ENCODE measurements at places on chromosomes 1 and 21. TPM values are rescaled to one million over a fixed set of nuclear protein-coding genes. Genes with fewer than 3 reads are reported as not detected.

DNA sequence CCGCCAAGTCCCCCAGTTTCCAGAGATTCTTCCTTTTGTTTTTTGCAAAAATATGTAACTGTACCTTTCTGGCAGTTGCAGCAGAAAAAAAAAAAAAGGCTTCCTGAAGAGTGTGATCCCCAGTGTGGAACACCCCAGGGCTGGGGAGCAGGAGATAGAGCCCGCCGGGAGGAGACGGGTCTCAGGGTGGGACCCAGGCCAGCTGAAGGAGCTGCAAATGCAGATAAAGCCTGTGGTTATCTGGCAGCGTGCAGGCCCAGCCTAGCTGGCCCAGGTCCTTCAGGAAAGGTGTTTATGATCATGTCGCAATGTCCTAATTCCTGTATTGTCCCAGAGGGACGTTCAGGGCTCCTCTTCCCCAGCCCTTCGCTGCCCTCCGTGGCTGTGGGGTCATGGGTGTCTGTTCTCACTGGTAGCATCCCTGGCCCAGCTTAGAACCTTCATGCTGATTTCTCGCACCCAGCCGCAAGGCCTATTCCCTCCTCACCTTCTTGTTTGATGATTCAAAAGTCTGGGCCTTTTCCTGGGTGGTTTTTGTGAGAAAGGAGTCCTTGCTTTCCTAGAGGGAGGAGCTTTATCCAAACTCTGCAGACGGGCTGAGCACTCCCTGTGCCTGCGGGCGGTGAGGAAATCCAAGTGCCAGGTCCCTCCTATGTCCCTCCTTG is 26.2 kb downstream of the RNF187 start:
- H3K27me3 ChIP-seq = peaks cover 41% of the 10 kb centered on the region
- DNase-seq = no peak
- no peak overlapping the region for H3K27ac ChIP-seq

OTUD7B gene
- total RNA-seq = 38.8 TPM

DNA sequence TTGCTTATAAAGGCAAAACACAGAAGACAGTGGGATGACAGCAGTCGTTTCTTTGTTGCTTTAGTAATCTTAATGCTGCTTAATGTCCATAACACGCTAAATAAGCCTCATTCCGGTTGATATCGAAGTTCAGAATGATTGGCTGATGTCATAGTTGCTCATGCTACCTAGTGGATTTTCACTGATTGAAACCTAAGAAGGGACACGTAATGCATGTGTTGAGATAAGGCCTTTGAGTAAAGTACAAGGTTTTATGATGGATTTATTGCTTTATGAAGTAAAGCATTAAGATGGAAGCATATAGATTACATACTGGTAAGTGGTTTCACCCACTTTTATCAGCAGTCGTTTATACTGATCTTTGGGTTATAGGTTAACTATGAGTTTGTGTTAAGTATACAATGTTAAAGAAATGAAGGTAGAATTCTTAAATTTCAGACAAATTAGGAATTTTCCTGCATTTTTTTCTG is 25.1 kb downstream of the IARS2 start:
- H3K27ac ChIP-seq = no peak overlapping the region
- no peaks in the 10 kb centered on the region for H3K27me3 ChIP-seq
- H3K4me3 ChIP-seq = no peak overlapping the region

DNA sequence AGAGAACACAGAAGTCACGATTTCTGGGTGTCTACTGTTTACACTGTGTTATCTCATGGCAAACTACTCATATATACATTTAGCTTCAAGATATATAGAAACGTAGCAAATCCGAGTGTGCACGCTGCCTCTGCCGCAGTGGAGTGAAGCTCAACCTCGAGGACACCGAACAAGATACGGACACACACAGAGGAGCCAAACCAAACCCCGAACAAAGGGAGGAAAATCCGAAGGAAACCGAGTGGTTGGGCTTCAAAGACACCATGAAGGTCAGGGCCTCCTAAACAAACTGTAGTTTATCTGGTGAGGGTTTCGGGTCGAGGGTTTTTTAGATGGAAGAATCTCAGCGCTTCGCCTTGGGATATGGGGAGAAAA is 34.5 kb downstream of the SLC45A1 start:
- no peak overlapping the region for H3K4me3 ChIP-seq
- peaks cover 26% of the 10 kb centered on the region for H3K36me3 ChIP-seq
- H3K4me1 ChIP-seq = no peaks in the 10 kb centered on the region
- H3K27ac ChIP-seq = no peak overlapping the region
- no peak for DNase-seq

GUCA2B gene
- total RNA-seq = not detected

- no peaks in the 10 kb centered on the region for H3K27me3 ChIP-seq
- H3K4me1 ChIP-seq = peaks cover 24% of the 10 kb centered on the region
- H3K27ac ChIP-seq = no peak overlapping the region
- DNase-seq = no peak
- no peak overlapping the region for H3K4me3 ChIP-seq
Observed at GRCh38 chr1:63630666-63631065, 37.5 kb downstream of the PGM1 start.

GRCh38 chr1:76677416-76678405 is 189.6 kb upstream of the ST6GALNAC5 start:
- no peaks in the 10 kb centered on the region for H3K4me1 ChIP-seq
- H3K4me3 ChIP-seq = no peak overlapping the region
- no peaks in the 10 kb centered on the region for H3K27me3 ChIP-seq
- no peaks in the 10 kb centered on the region for H3K36me3 ChIP-seq

- H3K36me3 ChIP-seq = peaks cover 51% of the 10 kb centered on the region
- H3K4me1 ChIP-seq = peaks cover 4% of the 10 kb centered on the region
- no peaks in the 10 kb centered on the region for H3K27me3 ChIP-seq
- no peak for DNase-seq
- H3K27ac ChIP-seq = no peak overlapping the region
Observed at GRCh38 chr1:230957580-230957989, 21.1 kb downstream of the TTC13 start.

DNA sequence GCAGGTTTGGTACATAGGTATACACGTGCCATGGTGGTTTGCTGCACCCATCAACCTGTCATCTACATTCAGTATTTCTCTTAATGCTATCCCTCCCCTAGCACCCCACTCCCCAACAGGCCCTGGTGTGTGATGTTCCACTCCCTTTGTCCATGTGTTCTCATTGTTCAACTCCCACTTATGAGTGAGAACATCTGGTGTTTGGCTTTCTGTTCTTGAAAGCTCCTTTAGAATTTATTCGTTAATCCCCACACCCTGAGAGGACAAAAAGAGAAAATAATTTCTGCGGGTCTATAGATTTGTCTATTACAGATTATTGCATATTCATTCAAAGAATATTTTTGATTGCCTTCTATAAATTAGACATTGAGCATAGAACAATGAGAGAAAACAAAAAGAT is 455.5 kb downstream of the PLPP3 start:
- no peak overlapping the region for H3K4me3 ChIP-seq
- no peaks in the 10 kb centered on the region for H3K27me3 ChIP-seq
- no peaks in the 10 kb centered on the region for H3K4me1 ChIP-seq
- no peaks in the 10 kb centered on the region for H3K36me3 ChIP-seq

GRCh38 chr1:48761411-48761810 is 15.3 kb downstream of the BEND5 start:
- no peak overlapping the region for H3K27ac ChIP-seq
- DNase-seq = no peak
- H3K4me1 ChIP-seq = peaks cover 18% of the 10 kb centered on the region

DNA sequence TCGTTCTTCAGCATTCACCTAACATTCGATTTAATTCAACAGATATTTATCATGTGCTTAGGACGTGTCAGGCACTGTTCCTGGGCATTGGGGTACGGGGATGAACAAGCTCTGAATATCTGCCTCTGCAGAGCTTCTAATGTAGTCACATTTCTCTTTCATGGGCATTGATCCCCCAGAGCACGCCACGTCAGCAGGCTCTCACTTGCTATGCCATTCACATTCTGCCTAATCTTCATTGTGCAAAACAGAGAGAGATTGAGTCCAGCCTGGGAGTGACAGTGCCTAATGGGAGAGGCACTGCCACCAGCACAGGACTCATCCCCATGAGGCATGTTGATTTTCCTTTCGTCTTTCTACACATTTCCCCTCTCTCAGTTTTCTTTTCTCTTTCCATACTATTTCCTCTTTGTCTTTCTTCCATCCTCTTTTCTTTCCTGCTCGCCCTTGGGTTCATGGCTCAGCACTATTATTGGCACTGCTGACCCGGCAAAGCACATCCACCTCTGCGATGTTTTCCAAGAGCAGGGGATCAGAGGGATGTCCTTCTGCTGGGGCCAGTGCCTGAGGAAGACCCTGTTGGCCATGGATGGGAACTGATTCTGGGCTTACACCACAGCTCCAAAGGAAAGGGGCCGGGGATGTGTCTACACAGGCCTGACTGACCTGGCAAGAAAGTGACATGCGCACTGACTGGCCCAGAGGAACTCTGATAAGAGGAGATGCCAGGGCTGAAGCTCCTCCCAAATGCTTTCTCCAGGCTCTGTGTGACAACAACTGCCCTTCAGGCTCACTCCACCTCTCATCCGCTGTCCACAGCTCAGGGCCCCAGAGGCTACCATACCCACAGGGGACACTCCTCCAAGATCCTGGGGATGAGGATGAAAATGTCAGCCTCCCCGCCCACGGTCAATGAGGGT is 195.9 kb downstream of the TOMM20 start:
- peak overlapping the region; percentile 18 for H3K4me3 ChIP-seq
- DNase-seq = no peak
- peaks cover 57% of the 10 kb centered on the region for H3K4me1 ChIP-seq
- H3K36me3 ChIP-seq = no peaks in the 10 kb centered on the region
- H3K27ac ChIP-seq = peak overlapping the region; percentile 84
- H3K27me3 ChIP-seq = no peaks in the 10 kb centered on the region
